ENCODE measurements at places on chromosomes 7 and 10.

- DNase-seq = no peak
Observed at GRCh38 chr7:49001610-49002033, 77.3 kb downstream of the CDC14C start.

- DNase-seq = no peak
Observed at GRCh38 chr10:97850446-97850845, 803 bp downstream of the GOLGA7B start.

GRCh38 chr10:7085913-7086589, 324.8 kb downstream of the SFMBT2 start:
- no peak for DNase-seq

- DNase-seq = no peak
Observed at GRCh38 chr10:68251151-68251550, 19.2 kb upstream of the ATOH7 start.

DNA sequence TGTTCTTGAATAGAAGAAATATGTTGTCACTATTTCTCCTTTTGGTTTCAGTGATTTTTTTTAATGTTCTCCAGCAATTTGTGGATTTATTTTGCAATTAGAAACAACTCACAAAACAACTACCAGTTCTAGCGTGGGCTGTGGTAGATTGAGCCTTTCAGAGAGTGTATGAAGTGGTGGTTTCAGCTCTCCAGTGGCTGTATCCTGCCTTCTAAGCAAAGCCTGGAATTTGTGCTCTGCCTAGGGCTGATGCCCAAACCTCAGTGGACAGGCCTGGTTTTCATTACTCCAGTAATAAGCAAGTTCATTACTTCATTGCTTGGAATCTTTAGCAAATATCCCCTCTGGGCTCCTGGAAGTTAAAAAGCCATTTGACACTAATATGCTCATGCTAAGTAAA, 35.9 kb downstream of the APBB1IP start:
- no peak for DNase-seq

DNA sequence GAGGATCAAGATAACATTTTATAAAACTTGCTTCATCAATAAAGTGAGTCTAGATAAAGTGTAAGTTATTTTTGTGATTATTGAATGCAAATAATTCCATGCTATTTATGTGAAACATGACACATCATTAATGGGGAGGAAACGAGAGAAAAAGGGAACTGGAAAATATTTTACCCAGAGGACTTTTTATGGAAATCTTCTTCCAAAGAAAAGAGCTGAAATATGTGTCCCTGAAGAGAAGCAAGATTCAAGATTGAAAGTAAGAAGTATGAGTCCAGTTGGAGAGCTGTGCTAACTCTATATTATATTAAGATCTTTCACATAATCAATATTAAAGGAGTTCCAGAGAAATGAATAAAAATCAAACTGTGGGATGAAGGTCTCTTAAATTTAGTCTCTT, 1361.8 kb downstream of the GATA3 start:
- no peak for DNase-seq

DNA sequence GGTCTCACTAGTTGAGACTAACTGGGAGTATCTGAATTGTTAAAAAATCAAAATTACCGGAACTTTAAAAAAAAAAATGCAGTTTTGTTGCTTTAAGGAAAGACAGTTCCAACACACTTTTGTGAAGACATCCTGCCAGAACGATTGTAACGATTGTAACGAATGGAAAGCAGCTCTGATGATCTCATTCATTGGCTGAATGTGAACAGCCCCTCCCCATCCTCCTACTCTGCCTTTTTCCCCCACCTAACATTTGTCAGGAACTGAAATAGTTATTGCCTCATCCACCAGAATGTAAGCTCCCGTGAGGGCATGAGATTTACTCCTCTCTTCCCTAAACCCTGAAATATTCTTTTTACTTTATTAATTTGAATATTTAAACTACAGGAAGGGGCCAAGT, 23.1 kb upstream of the ZC3HAV1L start:
- DNase-seq = no peak

DNA sequence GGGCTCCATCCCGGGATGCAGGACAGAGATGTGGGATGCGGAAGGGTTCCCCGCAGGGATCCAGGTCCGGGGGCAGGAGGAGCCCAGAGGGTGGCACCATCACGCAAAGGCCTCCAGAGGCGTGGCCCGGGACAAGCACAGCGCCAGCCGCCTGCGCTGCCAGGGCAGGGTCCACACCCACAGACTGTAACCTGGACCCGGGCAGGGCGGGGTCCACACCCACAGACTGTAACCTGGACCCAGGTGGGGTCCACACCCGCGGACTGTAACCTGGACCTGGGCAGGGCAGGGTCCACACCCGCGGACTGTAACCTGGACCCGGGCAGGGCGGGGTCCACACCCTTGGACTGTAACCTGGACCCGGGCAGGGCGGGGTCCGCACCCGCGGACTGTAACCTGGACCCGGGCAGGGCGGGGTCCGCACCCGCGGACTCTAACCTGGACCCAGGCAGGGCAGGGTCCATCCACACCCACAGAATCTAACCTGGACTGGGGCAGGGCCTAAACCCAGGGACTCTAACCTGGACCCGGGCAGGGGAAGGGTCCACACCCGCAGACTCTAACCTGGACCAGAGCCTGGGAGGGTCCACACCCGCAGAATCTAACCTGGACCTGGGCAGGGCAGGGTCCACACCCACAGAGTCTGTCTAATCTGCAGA, 37.5 kb upstream of the SUN1 start:
- no peak for DNase-seq

GRCh38 chr10:18202680-18203460, 62.6 kb downstream of the CACNB2 start:
- no peak for DNase-seq

DNA sequence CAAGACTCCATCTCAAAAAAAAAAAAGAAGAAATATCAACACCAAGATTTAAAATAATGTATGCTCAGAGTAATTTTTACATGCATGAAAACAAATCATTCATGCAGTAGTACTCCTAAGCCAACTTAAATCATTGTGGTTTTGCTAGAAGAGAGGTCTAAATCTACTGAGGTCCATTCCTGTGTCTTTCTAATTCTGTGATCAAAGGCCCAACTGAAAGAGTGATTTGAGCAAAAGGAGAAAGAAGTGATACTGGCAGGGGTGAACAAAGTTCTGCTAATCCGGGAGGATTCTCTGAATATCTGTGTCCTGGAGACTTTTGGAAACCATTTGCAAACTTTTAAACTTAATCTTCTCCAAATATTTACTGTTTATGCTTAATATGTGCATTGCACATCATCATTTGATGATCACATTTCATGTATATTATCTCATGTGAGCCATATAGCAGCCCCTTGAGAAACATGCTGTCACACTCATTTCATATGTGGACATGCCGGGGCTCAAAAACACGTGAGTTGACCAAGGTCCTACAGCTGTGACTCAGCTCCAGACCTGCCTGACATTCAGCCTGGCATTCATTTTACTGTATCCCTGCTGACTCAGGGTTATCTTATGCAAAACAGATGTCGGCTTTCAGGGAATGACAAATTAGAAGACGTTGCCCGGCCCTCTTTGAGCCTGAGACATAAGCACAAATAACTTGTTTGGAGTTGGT, 76.4 kb downstream of the FAM107B start:
- no peak for DNase-seq

- DNase-seq = no peak
Observed at GRCh38 chr10:34397324-34397723, 417.8 kb downstream of the PARD3 start.

- no peak for DNase-seq
Observed at GRCh38 chr10:60288256-60288655, 101.4 kb downstream of the ANK3 start.

Data from NCI-H1930 (cell line).